ENCODE measurements at places on chromosomes 5 and 9.
A peak's percentile ranks its signal among the peaks of the same experiment; 100 is the strongest.

DNA sequence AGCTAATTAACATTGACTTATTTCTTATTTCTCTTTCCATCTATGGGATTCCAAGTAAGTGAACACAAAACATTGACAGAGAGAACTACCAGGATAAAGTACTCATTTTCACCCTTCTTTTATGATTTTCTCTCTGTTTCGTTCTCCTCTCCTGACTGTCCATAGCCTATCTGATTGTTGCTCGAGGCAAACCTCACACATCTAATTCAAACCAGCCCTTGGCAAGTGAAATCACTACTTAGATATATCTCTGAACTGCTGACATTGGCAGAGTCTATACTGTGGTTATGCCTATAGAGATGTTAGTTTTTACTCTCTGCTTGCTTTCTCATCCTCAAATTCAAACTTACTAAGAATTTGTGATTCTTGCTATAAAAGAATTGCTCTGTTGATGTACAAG is 248.8 kb downstream of the ISL1 start:
- DNase-seq = no peak

- DNase-seq = no peak
Observed at GRCh38 chr5:35856765-35857351, at the start of gene IL7R. IL7R (plus strand) TSS chr5:35856891; CDS start chr5:35856978, 87 bp downstream.

DNA sequence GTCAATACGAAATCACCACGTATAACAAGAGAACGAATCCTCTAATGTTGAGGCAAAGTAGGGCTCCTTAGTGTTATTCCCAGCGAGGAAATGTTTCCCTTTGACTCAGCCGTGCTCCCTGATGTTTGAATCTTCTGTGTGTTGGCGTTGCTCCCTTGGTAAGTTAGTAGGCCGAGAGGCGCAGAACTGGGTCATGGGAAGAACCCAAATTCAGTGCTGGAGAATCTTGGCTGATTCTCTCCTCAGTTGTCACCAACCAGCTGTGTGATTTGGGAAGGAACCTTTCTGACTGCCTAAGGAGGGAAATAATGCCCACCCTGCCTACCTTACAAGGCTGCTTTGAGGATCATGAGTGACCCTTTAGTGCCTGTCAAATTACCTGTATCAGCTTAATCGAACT is 22.5 kb downstream of the PRKACG start:
- DNase-seq = no peak

DNA sequence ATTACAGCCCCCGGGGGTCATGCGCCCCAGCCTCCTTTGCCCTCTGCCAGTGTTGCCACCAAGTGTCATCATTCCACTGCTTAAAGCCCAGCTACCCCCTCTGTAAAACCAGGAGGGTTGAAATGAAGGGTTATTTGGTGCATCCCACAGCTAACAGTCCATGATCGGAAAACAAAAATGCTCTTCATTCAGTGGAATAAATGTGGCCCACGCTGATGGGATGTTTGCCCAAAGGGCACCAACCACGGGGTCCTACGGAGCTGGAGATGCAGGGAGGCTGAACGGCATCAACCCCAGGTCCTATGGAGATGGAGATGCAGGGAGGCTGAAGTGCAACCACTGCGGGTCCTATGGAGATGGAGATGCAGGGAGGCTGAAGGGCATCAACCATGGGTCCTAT is 218.5 kb upstream of the IRX1 start:
- no peak for DNase-seq

GRCh38 chr9:106897236-106897635 is 34.3 kb downstream of the ZNF462 start:
- DNase-seq = no peak

DNA sequence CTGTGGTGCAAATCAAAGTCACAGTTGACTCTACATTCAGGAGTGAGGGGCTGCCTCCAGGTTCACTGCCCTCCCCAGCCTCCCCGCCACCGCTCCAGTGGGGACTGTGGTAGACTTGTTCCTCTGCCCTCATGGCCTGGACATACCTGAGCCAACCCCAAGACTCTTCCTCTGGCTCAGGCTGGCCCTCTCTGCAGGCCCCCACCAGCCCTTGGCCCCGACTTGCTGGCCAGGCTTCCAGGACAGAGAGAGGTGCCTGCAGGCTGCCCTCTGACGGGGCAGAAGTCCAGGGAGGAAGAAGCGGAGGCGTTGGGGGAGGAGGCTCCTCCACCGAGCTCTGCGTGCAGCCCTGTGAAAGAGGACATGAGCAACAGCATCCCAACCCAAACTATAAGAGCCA is 2.8 kb upstream of the SARDH start:
- DNase-seq = no peak

GRCh38 chr5:59128646-59129290 is 545.9 kb downstream of the RAB3C start:
- no peak for DNase-seq

- DNase-seq = no peak
Observed at GRCh38 chr9:35342221-35342958, 147.5 kb upstream of the RUSC2 start.

DNA sequence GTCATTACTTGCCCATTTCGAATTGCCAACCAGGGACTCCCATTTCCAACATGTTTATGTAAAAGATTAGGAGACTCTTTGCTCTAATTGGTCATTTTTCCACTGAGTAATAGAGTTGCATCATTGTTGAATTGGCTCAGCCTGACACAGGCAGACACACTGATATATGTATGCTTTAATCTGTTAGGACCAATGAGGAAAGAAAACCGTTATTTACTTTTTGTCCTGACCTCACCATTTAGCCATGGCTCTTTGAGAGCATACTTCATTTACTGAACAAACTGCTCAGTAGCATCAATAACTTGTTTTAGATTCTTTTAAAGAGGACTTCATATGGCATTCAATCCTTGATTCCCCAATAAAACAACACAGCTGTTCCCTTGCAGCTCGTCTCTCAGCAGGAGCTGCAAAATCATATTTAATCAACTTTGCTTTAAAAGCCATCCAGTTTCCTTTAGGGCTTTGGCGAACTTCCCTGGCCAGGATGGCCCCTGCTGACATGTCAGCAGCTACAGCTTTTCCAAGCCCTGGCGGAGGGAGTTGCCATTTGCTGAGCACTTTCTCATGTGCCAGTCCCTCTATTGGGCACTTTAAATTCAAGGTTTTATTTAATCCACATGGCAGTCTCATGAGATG is 251.5 kb upstream of the TNC start:
- no peak for DNase-seq

- DNase-seq = no peak
Observed at GRCh38 chr5:71782393-71782770, 63.3 kb downstream of the CARTPT start.

DNA sequence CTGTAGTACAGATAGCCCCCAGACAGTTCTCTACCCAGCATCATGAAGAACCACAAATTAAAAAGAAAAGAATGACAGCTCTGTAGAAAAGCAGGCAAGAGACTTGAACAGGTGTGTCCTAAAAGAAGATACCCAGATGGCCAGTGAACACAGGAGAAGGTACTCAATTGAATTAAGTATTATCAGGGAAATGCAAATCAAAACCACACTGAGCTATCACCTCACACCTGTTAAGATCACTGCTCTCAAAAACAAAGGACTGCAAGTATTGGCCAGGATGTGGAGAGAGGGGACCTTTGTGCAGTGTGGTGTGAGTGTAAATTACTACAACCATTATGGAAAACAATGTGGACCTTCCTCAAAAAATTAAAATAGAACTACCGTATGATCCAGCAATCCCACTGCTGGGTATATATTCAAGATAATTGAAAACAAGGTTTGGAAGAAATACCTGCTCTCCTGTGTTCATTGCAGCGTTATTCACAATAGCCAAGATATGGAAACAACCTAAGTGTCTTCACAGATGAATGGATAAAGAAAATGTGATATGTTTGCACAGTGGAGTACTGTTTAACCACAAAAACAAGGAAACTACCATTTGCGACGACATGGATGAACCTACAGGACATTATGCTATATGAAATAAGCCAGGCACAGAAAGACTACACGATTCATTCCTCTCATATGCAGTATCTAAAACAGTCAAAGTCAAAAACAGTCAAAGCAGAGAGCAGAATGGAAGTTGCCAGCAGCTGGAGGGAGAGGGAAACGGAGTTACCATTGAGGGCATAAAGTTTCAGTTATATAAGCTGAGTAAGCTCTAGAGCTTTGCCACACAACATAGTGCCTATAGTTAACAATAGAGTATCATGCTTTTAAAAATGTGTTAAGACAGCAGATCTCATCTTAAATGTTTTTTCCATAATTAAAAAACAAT is 102.6 kb downstream of the WNK2 start:
- no peak for DNase-seq

- no peak for DNase-seq
Observed at GRCh38 chr5:142316681-142317080, 8.1 kb downstream of the SPRY4 start.

- no peak for DNase-seq
Observed at GRCh38 chr5:42531611-42532010, 108.4 kb downstream of the GHR start.

DNA sequence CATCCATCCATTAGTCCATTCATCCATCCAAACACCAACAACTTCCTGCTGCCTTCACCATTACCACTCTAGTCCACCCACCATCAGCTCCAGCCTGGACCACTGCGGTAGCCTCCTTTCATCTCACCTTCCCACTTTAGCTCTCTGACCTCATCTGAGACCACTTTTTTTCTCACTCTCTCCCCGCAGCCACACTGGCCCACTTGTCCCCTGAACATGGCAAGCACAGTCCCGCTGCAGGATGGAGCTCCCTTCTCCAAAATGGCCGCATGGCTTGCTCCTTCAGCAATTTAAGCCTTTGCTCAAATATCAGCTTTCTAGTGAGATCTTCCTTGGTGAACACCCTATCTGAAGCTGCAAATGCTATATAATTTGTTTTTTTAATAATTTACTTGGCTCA is 11.1 kb downstream of the CSF1R start:
- no peak for DNase-seq

- no peak for DNase-seq
Observed at GRCh38 chr9:96868709-96869108, 14.4 kb upstream of the ZNF782 start.

- no peak for DNase-seq
Observed at GRCh38 chr5:75538211-75538610, 26.5 kb downstream of the POLK start.

- no peak for DNase-seq
Observed at GRCh38 chr5:119808474-119808873, 179.1 kb downstream of the FAM170A start.

GRCh38 chr5:164336906-164337305 is 831.5 kb downstream of the MAT2B start:
- no peak for DNase-seq

DNA sequence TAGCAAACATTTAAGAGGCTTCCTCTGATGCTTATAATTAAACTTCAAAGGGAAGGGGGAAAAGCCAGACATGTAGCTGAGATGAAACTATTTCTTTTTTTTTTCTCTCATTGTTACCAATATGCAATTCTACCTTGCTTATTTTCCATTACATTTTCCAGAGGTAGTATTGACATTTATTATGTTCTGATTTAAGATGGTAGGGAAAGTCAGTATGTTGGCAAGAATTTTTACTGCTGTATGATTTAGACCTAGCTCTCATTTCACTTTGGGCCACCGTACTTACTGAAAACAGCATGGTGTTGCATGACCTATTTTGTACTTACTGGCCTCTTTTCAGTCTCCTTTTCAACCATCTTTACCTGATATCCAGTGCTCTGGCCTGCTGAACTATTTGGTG is 9.6 kb upstream of the SPINK6 start:
- no peak for DNase-seq

DNA sequence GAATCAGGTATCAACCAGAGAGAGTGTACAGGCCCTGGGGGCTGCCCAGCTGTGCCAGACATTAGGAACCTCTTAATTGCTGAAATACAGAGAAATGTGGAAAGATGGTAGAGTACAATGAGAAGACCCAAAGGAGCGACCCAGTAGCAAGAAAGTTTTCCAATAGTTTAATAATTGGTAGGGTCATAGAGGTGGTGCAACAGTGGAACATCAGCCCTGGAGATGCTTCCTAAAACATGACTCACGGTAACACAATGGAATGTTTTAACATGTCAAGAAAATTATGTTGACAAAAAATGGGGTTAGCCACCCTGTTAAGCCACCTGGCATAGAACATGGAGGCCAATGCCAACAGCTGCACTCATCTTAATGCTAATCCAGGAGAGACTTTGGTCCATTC is 284.1 kb downstream of the ELAVL2 start:
- DNase-seq = no peak

- peak; percentile 66 for DNase-seq
Observed at GRCh38 chr5:1468247-1468612, 23.0 kb upstream of the SLC6A3 start.

- no peak for DNase-seq
Observed at GRCh38 chr5:359301-359897, 37.9 kb downstream of the AHRR start.

GRCh38 chr9:120536949-120537640 is 42.9 kb downstream of the CDK5RAP2 start:
- DNase-seq = no peak

DNA sequence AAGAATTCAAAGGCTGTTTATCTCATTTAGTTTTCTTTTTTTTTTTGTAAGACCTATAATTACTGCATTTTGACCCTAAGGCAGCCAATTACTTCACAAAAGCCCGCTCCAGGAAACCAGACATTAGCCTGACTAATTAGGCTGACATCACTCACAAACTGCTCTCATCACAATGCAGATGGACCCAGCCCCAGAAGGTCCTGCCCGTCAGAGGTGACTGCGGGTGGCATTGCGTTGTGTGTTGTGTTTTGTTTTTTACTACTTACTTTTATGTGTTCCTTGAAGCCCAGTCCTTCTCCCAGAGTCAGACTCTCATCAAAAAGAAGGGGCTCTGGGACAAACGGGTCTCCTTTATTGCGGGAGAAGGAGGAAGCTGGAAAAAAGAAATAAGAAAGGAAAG is 172.2 kb downstream of the HSD17B3 start:
- no peak for DNase-seq

DNA sequence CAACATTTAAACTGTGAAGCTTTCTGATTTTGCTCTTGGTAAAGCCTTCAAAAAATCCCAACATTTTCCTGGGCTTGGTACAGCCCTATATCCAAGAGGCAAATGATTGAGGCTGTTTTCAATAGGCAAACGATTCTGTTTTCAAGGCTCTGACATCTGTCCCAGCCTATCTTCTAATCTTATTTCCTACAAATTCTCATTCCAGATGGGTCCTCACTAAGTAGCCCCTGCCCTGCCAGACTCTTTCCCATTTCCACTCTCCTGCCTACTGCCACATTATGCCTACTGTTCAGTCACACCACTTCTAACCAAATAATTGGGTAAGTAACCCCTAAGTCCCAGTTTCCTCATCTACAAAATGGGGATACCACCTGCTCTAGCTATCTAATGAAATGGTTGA is 3.5 kb downstream of the GBA2 start:
- DNase-seq = no peak

GRCh38 chr9:96604004-96604319 is 15.7 kb downstream of the CDC14B start:
- no peak for DNase-seq

Data from HuH-7.5 (cell line).